ENCODE measurements at places on chromosomes 7 and 10. TPM values are rescaled to one million over a fixed set of nuclear protein-coding genes. Genes with fewer than 3 reads are reported as not detected.

DNA sequence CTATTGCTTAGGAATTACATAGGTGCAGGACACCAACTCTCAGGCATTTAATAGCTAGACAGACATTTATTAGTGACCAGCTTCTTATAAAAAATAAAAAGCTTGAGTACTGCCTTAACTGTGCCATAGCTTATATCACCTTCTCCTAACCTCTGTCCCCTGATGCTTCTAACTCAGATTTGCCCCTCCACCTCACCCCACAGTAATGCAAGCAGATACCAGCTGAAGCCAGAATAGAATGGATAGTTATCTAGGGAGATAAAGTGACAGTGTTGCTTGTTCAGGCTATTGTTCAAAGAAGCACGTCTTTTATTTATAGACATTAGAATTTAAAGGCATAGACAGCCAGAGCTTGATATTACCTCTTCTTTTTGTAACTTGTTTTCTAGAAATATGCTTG is 99.6 kb upstream of the GLCCI1 start:
- no peaks in the 10 kb centered on the region for H3K36me3 ChIP-seq
- DNase-seq, result no peak
- H3K27me3 ChIP-seq, result no peaks in the 10 kb centered on the region
- peaks cover 3% of the 10 kb centered on the region for H3K4me1 ChIP-seq

GRCh38 chr7:81433206-81433605 is 336.6 kb downstream of the HGF start:
- no peaks in the 10 kb centered on the region for H3K27me3 ChIP-seq
- H3K27ac ChIP-seq, result no peak overlapping the region
- H3K36me3 ChIP-seq, result no peaks in the 10 kb centered on the region

GRCh38 chr7:111833466-111833865 is 271.2 kb upstream of the IMMP2L start:
- H3K27me3 ChIP-seq, result no peaks in the 10 kb centered on the region
- peaks cover 10% of the 10 kb centered on the region for H3K36me3 ChIP-seq
- DNase-seq, result no peak
- no peak overlapping the region for H3K4me3 ChIP-seq

GRCh38 chr7:41167836-41168235 is 535.1 kb downstream of the INHBA start:
- H3K4me3 ChIP-seq, result no peak overlapping the region
- no peaks in the 10 kb centered on the region for H3K36me3 ChIP-seq
- no peak overlapping the region for H3K27ac ChIP-seq
- no peak for DNase-seq

DNA sequence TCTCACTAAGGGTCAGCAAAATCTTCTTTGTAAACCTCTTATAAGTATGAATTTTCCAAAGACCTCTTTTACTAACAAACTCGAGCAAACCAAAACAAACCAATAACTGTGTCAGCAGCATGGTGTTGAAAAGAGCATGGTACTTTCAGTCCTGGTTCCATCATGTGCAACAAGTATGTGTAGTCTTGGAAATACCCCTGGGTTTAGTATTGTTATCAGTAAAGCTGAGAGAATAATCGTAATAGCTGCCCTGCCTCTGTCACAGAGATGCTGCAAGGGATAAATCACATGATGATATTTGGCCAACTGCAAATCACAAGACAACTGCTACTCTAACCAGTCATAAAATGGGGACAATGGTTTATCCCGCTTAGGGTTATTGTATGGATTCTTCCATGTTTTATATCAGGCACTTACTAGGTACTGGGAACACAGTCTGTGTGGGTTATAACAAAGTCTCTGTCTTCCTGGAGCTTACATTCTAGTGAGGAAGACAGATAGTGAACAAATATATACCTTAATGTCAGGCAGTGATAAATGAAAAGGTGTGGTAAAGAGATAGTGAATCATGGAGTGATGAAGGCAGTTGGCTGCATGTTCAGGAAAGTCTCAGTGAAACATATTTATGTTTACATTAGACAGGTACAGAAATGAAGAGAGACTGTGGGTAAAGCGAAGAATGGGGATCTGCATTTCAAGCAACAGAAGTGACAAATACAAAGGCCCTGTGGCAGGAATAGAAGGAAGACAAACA is 60.5 kb upstream of the C10orf90 start:
- no peak for DNase-seq
- peaks cover 3% of the 10 kb centered on the region for H3K4me1 ChIP-seq
- no peak overlapping the region for H3K27ac ChIP-seq
- H3K27me3 ChIP-seq, result no peaks in the 10 kb centered on the region
- no peaks in the 10 kb centered on the region for H3K36me3 ChIP-seq
- no peak overlapping the region for H3K4me3 ChIP-seq

DNA sequence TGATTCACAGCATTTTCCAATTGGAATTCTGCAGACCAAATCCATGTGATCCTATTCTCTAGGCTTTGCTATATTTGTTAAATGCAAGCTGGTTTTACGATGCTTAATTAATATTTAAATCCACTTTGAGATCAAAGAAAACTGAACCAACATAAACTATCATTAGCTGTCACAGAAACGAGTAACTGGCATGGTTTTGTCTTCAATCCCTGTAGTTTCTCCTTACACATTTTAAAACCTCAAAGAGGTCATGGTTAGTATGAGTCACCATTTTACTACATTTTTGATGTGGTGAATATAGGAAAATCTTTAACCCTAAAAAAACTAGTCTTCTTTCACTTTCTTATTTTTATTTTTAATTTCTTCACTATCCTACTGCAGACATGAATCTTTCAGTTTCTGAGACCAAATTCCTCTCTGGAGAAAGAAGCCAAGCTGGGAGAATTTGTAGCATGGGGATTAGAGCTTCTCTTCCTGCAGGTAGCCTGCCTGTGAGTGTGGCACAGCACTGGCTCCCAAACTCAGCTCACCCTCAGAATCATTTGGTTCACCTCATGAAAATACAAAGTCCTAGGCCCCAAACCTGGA is 8.7 kb upstream of the LIPM start:
- H3K4me1 ChIP-seq, result no peaks in the 10 kb centered on the region
- no peak overlapping the region for H3K4me3 ChIP-seq
- DNase-seq, result no peak
- H3K27me3 ChIP-seq, result no peaks in the 10 kb centered on the region

DNA sequence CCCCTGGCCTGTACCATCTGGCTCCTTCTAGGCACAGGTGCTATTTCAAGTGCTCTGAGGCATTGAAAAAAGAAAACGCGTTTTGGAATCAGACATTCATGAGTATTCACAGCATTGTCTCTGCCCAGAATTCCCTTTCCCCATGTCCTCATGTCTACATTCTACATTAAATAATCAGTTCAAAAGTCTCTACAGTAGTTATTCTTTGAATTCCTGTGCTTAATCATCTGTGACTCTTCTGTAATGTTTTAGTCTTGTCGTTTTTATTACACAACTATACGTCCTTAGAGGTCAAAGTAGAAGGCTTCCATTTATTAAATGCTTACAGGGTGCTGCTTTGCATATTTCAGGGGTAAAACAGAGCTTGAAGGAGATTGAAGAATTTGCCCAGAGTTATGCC is 95.7 kb downstream of the BICC1 start:
- H3K36me3 ChIP-seq, result no peaks in the 10 kb centered on the region
- no peak overlapping the region for H3K27ac ChIP-seq
- no peak overlapping the region for H3K4me3 ChIP-seq
- H3K4me1 ChIP-seq, result no peaks in the 10 kb centered on the region

DNA sequence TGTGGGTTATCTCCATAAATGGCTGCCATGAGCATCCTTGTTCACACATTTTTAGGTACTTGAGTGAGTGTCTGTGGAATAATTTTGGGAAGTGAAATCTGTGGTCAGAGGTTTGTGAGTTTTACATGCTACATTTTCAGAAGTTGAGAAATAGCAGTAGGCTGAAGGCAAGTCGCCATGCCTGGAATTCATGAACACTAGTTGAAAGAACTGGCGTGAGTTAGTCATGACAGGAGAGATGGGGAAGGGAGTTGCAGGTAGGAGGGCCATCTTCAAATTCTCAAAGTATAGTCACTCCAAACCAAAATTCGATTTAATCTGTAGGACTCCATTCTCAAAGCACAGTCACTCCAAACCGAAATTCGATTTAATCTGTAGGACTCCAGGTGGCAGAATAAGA is 89.6 kb downstream of the EGFR start:
- no peaks in the 10 kb centered on the region for H3K27me3 ChIP-seq
- peaks cover 4% of the 10 kb centered on the region for H3K36me3 ChIP-seq
- no peak overlapping the region for H3K4me3 ChIP-seq
- no peak for DNase-seq
- peaks cover 29% of the 10 kb centered on the region for H3K4me1 ChIP-seq

DNA sequence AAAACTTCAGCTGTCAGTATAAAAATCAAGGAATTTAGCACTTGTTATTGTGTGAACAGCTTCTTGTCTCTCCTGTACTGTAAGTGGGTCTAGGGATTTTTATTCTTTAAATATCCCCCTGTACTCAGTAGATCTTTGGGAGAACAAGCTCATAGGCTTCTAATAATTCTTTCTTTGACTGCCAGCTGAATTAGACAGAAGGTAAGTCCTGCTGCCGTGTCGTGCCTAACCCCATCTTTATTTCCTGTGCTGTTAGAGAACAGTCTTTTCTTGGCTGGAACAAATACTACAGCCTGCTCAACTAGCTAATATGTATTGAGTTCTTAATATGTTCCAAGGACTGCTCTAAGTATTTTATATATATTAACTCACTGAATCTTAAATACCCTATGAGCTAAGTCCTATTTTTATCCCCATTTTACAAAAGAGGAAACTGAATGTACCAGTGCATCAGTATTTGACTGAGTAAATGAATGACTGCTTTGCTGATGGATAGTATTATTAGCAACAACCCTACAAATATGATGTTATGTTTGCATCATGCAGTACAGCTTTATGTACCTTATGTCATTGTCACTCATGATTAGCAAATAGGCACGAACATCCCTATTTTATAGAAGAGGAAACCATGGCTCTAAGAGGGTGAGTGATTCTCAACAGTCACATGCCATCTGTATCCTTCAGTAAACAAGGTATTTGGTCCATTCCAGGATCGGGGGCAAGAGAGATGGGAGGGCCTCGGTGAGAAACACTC is 5.5 kb upstream of the DUSP5 start:
- H3K27me3 ChIP-seq, result no peaks in the 10 kb centered on the region
- no peak overlapping the region for H3K4me3 ChIP-seq
- no peak for DNase-seq
- no peaks in the 10 kb centered on the region for H3K36me3 ChIP-seq

- H3K4me3 ChIP-seq, result no peak overlapping the region
- H3K4me1 ChIP-seq, result no peaks in the 10 kb centered on the region
- H3K27me3 ChIP-seq, result no peaks in the 10 kb centered on the region
- DNase-seq, result no peak
- no peak overlapping the region for H3K27ac ChIP-seq
Observed at GRCh38 chr10:75303045-75303777, 67.5 kb upstream of the COMTD1 start.

- no peak for DNase-seq
- peaks cover 11% of the 10 kb centered on the region for H3K36me3 ChIP-seq
- peaks cover 3% of the 10 kb centered on the region for H3K27me3 ChIP-seq
- peaks cover 19% of the 10 kb centered on the region for H3K4me1 ChIP-seq
Observed at GRCh38 chr10:132805599-132805998, 19.7 kb upstream of the NKX6-2 start.

DNA sequence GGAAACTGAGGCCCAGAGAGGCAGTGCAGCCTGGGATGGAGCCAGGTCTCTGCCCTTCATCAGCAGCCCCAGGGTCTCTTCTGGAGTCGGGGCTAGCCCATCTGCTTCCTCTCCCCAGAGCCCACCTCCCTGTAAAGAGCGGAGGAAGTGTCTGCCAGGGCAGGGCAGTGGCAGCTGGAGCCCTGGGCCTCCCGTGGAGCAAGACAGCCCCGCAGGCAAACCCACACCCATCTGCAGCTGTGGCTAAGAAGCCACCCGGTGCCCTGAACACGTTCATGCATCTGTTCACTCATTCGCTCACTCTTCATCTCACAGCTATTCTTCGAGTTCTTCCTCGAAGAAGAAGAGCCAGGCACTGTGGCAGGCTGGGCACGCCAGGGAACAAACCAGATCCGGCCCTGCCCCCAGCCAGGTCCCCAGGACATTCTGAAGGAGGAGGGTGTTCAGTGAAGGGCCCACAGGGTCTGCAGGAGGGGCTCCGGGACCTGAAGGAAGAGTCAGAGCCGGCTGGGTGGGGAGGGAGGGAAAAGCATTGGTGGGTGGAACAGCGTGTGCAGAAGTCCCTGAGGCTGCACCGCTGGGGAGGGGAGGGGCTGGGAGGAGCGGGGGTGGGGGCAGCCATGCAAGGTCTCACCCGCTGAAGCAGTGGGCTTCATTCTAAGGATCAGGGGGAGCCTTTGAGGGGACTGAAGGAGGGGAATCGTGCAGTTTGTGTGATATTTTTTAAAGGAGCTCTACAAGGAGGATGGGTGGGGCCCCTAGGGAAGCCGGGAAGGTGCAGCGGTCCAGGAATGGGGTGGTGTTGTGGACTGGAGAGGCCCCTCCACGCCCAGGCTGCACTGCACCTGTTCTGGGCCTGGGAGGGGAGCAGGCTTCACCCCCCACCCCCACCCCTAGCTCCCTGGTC is 99.1 kb downstream of the UNCX start:
- peaks cover 15% of the 10 kb centered on the region for H3K4me1 ChIP-seq
- DNase-seq, result no peak
- no peak overlapping the region for H3K4me3 ChIP-seq
- H3K27ac ChIP-seq, result no peak overlapping the region
- no peaks in the 10 kb centered on the region for H3K27me3 ChIP-seq

GRCh38 chr10:86932674-86933073 is 24.7 kb downstream of the MMRN2 start:
- H3K36me3 ChIP-seq, result peaks cover 24% of the 10 kb centered on the region
- peaks cover 4% of the 10 kb centered on the region for H3K4me1 ChIP-seq
- H3K27ac ChIP-seq, result no peak overlapping the region
- H3K27me3 ChIP-seq, result no peaks in the 10 kb centered on the region
- DNase-seq, result no peak

DNA sequence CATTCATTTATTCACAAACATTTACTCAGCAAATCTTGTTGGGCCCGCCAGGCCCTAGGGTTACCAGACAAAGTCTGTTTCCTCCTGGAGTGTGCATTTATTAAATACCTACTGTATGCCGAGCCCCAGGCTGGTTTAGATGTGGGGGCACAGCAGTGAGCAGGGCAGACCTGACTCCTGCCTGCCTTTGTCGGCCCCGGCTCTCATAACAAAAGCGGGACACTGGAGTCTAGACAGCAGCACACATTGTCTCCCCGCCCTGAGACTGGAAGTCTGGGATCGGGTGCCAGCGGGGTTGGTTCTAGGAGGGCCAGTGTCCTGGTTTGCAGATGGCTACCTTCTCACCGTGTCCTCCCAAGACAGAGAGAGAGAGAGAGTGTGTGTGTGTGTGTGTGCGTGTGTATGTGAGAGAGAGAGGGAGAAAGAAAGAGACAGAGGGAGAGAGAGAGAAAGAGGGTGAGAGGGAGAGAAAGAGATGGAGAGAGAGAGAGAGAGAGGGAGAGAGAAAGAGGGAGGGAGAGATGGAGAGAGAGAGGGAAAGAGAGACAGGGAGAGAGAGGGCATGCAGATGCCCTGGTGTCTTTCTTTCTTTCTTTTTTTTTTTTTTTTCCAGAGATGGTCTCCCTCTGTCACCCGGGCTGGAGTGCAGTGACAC is 25.9 kb downstream of the ELFN1 start:
- H3K4me3 ChIP-seq, result no peak overlapping the region
- H3K36me3 ChIP-seq, result peaks cover 62% of the 10 kb centered on the region
- no peak for DNase-seq
- H3K27me3 ChIP-seq, result no peaks in the 10 kb centered on the region
- no peak overlapping the region for H3K27ac ChIP-seq

- H3K4me1 ChIP-seq, result no peaks in the 10 kb centered on the region
- DNase-seq, result no peak
- H3K36me3 ChIP-seq, result no peaks in the 10 kb centered on the region
- no peak overlapping the region for H3K4me3 ChIP-seq
Observed at GRCh38 chr7:50281680-50282445, 22.7 kb upstream of the IKZF1 start.

GIMAP5 gene
- 3.0 TPM for polyA plus RNA-seq

CFAP43 gene
- 15.7 TPM for polyA plus RNA-seq

PPP1R3A gene
- not detected for polyA plus RNA-seq

HHEX gene
- polyA plus RNA-seq, result 8.8 TPM
